ENCODE measurements at places on chromosomes 1 and 21.

DNA sequence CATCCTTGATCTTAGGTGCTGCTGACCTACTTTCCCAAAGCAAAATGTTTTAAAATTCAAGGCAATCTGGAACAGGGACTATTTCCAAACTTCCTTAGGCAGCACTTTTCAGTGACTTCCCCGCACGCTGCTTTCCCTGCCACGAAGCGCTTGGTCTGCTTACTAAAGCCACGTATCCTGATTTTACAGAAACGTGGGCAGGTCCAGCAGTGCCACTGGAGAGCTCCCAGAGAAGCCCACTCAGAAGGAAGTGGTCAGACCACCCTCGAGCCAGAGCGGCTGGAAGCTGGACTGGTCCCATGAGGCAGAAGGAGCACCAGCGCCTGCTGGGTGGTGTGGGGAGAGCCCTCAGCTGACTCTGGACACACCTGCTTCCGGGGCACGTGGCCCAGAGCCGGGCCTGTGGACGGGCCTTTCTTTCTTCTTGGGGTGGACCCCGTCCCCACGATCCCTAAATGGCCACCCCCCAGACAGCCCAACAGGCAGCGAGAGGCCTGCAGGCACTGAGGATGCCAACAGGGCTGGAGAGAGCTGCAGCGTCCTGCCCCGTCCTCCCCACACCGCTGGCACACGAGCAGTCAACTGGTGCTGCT lies 23.2 kb downstream of the PTTG1IP start:
- no peak for DNase-seq

DNA sequence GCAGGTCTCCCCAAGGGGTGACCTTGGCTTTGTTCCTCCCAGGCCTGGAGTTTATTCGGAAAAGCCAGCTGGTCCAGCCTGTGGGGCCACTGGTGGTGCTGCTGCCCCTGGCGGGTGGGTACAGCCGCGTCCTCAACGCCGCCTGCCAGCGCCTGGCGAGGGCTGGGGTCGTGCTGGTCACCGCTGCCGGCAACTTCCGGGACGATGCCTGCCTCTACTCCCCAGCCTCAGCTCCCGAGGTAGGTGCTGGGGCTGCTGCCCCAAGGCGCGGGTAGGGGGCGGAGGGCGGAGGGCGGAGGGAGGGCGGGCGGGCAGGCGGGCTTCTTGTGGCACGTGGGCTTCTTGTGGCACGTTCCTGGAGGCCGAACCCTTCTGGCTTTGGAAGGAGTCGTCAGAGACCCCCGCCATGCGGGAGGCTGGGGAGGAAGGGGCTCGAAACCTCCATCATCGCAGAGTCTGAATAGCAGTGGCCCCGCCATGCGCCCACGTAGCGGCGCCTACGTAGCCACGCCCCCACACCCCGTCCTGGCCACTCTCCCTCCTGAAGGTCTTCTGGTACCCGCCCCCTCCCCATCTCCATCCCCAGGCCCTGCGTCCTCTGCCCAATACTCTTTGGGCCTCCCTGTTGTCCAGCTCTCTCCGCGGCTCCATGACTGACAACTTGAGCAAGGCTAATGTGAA lies 16.7 kb downstream of the PCSK9 start:
- no peak for DNase-seq

DNA sequence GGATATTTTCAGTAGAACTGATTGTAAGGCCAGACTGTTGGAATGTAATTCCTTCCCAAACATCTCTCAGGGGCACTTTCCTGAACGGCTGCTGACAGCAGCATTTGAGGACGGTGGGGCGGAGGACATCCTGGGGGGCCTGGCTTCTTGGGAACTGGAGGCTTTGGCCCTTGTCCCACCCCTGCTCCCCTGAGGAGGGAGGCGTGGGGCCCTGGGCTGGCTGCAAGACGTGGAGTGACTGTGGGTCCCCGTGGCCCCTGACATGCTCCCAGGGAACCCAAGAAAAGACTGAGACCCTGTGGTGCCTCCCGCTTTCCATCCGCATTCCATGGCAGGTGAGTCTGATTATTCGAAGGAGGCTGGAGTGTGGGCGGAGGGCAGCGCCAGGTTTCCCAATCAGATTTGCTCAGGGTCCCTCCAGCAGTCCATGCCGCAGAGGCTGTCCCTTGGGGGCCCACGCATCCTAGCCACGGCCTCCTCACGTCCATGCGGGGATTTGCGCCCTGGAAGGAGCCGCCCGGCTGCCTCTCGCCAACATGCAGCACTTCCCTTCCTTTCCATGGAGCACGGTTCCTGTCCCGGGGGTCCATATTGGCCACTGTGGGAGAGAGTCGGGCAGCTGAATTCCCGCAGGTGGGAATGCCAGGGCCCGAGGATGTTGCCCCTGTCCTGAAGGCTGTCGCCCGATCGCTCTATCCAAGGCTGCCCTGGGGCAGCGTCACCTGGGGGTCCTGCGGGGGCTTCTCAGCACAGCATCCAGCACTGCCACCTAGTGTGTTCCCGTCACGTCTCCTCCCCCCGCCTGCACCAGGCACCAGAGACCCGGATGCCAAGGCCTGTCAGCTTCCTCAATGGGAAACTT lies 69.0 kb downstream of the FAAP20 start:
- DNase-seq: peak; percentile 44

GRCh38 chr1:234405676-234406075 lies 32.4 kb downstream of the COA6 start:
- DNase-seq: no peak

- DNase-seq: no peak
These were observed 46.2 kb downstream of the COLGALT2 start for GRCh38 chr1:183991348-183991747.

GRCh38 chr21:17451364-17451891 lies 61.4 kb upstream of the CXADR start:
- DNase-seq: no peak

- no peak for DNase-seq
These were observed 549.3 kb downstream of the NCAM2 start for GRCh38 chr21:21547368-21547953.

DNA sequence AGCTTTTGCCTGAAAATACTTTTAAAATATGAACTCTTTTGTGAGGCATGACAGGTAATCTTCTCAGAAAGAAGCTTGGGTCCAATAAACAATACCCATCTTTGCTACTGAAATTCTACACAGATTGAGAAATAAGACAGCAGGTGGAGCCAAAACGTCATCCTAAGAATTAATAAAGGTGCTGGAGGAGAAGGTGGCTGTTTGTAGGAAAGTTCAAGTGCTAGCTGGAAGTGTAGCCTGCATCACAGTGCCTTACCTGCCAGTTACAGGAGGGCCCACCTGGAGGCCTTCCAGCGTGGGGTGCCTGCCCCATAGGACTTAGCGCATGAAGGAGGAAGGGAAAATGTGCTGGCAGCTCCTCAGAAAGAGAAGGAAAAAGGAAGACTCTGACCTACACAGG lies 93.7 kb downstream of the TTC3 start:
- no peak for DNase-seq

DNA sequence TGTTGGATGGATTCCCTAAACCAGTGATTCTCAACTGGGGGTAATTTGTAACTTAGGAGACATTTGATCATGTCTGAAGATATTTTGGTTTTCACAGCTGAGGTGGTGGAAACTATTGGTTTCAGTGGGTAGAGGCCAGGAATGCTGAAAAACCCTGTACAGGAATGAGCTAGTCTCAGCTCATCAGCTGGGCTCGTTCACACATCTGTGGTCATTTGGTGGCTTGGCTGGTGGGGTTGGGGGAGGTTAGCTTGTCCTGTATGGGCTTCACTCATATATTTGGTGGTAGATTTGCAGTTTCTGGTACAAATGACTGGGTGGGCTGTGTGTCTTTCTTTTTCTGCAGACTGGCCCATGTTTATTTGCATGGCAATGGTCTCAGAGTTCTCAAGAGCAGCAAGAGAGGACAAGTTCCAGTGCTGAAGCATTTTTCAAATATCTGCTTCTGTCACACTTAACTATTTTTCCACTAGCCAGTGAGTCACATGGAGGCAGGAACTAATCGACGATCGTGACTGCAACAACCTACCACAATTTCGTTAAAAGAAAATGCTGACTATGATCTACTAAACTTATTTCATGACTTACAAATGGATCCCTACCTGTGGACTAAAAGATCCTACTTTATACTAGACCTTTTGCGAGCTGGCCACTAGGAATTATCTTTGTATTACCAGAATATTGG lies 321.7 kb upstream of the PLXNA2 start:
- no peak for DNase-seq
